Fibroblast of gingiva (primary cell): ENCODE measurements at places on chromosomes 12 and 14.

- no peak for DNase-seq
Measured at GRCh38 chr12:39923364-39923763, 182.5 kb downstream of the SLC2A13 start.

DNA sequence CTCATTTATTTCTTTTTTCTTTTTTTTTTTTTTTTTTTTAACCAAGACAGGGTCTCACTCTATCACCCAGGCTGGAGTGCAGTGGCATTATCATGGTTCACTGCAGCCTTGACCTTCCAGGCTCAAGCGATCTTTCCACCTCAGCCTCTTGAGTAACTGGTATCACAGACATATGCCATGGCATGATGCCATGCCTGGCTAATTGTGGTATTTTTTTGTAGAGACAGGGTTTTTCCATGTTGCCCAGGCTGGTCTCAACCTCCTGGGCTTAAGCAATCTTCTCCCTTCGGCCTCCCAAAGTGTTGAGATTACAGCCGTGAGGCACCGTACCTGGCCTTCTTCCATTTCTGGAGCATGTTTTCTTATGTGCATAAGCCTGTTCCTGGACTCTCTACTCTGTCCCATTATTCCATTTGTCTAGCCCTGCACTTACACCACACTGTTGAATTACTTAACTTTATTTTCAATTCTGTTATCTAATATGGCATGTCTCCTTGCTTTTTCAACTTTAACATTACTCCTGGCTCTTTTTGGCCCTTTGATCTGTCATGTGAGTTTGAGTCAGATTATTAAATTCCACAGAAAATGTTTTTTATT lies 47.9 kb upstream of the PTGDR start:
- DNase-seq, result peak; percentile 42

- no peak for DNase-seq
Measured at GRCh38 chr12:130700492-130701401, 15.4 kb downstream of the RIMBP2 start.

- DNase-seq, result no peak
Measured at GRCh38 chr12:59594943-59595500, 807 bp upstream of the SLC16A7 start.

DNA sequence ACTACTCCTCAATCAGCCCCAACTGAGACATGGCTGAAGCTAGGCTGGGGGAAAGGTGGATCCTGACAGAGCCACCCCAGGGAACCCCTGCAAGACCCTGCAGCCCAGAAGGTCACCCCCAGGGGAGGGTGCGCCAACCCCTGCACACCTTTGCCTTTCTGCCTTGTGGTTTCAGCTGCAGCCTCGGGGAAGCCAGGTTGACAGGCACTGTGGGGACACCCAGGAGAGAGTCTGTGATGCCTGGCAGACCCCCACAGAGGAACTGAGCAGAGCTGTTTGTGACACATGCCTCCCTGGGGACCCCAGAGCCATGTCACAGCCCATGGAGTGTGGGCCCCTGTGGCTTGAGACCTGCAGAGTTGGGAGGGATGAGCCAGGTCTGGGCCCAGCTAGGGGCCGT lies 11.8 kb upstream of the HHIPL1 start:
- no peak for DNase-seq
